ENCODE measurements at places on chromosomes 7 and 10.

- no peak for DNase-seq
These were observed 9.4 kb downstream of the SLC35B4 start for GRCh38 chr7:134307320-134307719.

DNA sequence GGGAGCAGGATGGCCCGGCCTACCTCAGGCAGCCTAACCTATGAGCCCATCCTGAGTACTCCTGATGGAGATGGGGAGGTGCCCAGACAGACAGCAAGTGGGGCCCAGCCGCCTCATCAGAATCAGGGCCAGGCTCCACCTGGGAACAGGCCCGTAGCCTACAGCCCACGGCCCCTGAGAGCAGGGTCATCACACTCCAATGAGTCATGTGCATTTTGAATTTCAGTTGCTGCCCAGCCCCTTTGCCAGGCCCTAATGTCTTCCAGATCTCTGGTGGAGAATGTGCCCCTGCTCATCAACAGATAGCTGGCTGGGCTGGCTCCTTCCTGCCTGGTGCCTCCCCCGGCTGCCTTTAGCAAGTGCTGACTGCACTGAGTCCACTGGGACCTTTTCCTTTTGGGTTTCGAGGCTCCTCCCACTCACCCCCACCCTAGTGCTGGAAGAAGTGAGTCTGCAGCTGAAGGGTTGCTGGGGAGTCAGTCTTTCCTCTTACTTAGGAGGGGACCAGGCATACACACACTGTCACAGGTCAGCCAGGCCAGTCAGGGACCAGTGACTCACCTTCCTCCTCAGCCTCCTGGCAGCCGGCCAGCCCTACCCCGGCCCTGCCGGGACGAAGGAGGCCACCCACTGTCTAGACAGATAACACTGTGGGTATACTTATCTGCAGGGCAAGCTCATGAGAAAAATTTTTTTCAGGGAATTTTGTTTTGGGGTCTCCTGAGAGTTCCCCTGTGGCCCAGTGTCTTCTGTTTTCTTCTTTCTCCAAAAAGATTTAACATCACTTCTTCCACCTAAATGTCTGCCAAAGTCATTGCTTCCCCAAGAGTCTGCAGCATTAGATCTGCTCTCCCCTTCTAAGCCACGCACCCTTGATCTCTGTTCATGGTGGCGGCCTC is 9.1 kb upstream of the ASIC3 start:
- DNase-seq, result no peak

- no peak for DNase-seq
These were observed 26.9 kb downstream of the SLC25A28 start for GRCh38 chr10:99593312-99593711.

- DNase-seq, result no peak
These were observed 16.4 kb downstream of the GSDME start for GRCh38 chr7:24740871-24741270.

DNA sequence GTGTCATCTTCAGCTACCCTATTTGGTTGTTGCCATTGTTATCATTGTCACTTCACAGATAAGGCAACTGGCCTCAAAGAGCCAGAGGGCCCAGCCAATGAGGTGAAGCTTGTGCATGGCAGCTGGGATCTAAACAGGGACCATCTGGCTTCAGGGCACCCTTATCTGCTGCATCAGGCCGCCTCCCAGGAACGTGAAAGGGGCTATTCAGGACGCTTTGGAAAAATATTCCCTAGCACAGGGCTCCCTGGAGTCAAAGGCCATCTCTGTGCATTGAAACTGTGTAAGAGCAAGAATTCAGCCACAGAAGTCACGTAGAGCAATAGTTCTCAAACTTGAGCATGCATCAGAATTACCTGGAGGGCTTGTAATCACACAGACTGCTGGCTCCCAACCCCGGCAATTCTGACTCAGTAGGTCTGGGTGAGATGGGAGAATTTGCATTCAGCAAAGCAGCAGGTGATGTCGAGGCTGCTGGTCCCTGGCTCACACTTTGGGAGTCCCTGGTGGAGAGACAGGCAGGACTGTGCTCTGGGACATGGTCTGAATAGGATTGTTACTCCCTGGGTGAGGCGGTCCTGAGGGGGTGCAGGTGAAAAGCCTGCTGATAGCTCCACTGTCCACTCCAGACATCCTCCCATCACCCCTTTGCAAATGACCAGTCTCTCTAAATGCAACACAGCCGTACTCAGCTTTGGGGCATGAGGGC is 21.5 kb upstream of the PLEKHA1 start:
- no peak for DNase-seq

GRCh38 chr10:82148764-82149163 is 273.8 kb downstream of the NRG3 start:
- DNase-seq, result no peak

DNA sequence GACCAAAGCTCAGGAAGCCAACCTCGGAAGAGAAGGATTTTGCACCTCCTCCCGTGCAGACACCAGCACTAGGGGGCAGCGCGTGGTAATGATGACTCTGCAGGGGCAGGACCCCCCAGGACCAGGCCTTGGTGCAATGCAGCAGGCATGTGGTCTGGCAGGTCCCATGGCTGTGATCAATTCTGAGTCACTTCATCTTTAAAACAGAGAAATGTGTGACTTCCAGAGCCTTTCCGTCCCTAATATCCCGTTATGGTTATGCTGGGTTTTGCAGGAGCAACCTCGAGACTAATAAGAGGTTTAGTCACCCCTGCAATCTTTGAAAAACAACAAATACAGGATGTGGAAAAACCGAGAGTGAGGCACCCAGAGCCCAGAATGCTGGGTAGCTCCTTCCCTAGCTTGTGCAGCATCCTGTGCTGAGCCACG is 30.2 kb upstream of the GJD4 start:
- DNase-seq, result peak; percentile 3

GRCh38 chr7:114150689-114151088 is 231.9 kb upstream of the PPP1R3A start:
- no peak for DNase-seq

DNA sequence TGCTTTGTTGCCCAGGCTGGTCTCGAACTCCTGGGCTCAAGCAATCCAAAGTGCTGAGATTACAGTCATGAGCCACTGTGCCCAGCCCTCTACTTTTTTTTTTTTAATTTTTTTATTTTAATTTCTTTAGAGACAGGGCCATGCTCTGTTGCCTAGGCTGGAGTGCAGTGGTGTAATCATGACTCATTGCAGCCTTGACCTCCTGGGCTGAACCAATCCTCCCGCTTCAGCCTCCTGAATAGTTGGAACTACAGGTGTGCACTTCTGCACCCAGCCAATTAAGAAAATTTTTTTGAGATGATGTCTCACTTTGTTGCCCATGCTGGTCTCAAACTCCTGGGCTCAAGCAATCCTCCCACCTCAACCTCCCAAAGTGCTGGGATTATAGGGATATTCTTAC is 528.6 kb downstream of the GATA3 start:
- DNase-seq, result no peak

DNA sequence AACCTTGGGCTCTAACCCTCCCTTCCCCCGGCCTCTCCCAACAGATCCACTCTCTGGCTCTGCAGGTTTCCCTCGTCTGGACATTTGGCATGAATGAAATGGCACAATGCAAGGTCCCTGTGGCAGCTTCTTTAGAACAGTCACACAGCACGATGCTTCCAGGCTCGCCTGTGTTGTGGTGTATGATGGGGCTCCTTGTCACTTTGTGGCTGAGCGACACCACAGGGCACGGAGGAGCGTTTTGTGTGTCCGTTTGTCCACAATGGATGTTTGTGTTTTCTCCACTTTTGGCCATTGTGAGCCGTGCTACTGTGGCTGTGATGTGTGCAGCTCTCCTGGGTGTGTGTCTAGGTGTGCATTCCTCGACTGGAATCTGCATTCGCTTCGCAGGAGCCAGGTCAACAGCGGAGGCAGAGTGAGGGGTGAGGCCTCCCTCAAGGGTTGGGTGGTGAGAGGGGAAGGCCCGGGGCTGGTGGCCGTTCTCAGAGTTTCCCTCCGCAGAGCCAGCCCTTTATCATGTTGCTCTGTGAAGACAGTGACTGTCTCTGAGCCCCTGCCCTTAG is 22.3 kb upstream of the SHH start:
- DNase-seq, result no peak

- DNase-seq, result no peak
These were observed 178.4 kb downstream of the ARHGAP12 start for GRCh38 chr10:31749981-31750840.

DNA sequence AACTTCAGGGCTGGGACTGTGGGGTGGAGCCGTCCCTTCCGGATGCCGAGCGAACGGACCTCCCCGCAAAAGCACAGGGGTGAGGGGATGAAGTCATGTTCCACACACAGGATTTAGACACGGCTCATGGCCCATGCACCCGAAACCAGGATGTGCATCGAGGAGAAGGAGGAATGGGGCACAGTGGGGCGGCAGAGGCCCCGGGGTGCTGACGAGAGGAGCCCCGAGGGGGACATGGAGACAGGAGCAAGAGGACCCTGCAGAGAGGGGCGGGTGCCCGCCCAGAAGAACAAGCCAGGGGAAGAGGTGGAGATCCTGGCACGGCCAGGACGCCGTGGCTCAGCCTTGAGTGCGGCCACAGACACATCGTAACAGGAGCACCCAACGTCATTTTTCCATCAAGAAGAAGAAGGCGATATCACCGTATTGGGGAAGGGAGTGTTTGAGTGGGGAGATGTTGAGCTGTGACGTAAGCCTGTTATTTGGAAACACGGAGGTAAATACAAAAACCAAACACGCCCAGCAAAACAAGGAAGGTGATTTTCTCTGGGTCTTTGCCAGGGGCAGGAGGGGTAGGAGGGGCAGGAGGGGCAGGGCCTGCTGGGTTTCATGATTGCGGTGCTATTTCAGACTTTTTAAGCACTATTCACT is 25.3 kb upstream of the FOXL3 start:
- no peak for DNase-seq

DNA sequence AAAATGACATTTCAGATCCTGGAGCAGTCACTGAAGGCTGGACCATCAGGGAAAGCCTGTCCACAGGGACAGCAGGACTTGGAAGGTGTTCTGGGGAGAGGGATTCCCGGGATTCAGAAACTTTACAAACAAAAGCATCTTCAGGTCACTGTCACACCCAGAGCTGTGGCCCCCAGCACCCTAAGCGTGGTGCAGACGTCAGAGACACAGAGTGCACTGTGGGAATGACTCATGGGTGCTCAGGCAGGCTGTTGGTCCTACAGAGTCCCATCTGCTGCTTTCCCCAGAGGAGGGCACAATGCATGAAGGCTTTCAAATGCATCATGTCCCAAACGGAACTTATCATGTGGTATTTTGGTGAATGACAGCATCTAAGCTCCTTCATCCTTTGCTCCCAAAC is 13.1 kb upstream of the LRMDA start:
- no peak for DNase-seq

DNA sequence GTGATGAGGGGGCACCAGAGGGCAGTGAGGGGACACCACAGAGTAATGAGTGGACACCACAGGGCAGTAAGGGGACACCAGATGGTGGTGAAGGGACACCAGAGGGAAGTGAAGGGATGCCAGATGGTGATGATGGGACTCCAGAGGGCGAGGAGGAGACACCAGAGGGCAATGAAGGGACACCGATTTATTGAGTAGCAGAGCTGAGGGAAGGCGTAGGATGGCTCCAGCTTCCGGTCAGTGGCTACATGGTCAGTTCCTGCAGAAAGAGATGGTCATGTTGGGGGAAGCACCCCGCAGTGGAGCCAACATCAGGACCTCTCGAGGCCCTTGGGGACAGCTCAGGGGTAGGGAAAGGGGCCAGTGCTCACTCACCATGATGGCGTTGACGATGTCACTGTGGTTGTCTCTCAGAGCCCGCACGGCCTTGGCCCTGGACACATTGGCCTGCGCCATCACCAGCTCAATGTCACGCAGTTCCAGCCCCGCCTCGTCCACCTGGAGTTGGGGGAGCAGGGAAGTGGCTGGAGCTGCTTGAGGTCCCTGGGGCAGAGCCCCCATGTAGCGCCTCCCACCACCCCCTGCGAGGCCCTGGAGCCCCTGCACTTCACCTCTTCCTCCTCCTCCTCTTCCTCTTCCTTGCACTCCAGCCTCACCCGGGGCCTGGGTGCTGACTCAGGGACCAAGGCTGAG is 8.4 kb downstream of the NACAD start:
- no peak for DNase-seq

- no peak for DNase-seq
These were observed 8.0 kb upstream of the IL6 start for GRCh38 chr7:22718911-22719420.

DNA sequence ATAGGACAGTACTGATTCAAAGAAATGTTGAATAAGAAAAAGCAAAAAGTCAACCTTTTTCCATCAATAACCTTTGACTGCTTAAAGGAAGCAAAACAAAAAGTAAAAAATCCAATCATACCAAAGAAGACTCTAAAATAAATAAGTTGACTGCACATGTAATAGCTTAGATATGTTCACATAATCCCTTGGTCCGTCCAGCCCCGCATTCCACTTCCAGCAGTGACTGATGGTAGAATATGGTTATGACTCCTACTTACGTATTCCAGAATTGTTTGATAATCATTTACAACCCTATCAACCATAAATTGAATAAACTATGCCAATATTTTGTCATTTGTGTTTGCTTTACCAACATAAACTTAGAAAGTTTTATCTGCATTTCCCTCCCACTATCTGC is 77.9 kb downstream of the CTNNA3 start:
- DNase-seq, result no peak

DNA sequence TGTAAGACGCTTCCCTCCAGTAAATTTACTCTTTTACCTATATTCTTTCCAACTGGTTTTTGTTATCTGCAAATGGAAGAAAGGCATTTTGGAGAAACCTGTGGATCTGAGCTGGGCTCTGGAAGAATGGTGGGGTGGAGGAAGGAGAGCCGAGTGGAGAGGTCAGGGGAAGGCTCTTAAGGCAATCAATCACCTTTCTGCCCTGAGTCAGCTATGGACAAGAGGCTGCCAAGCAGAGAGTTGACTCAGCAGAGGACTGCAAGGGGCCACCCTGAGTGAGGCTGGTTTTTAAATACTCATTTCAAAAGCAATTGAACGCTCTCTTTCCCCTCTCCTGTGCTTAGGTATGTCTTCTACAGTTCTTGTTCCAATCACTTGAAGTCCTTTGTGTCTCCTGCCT is 81.8 kb downstream of the SPAG6 start:
- no peak for DNase-seq

- DNase-seq, result peak; percentile 19
These were observed 131.1 kb upstream of the CDK1 start for GRCh38 chr10:60646966-60647796.

GRCh38 chr10:88865281-88865876 is 13.7 kb upstream of the ANKRD22 start:
- no peak for DNase-seq

- DNase-seq, result no peak
These were observed 30.0 kb downstream of the NOD1 start for GRCh38 chr7:30448461-30449189.

- DNase-seq, result no peak
These were observed 154.0 kb downstream of the SGMS1 start for GRCh38 chr10:50469778-50470193.

- DNase-seq, result no peak
These were observed 105.4 kb upstream of the LYZL1 start for GRCh38 chr10:29183301-29183945.

- DNase-seq, result no peak
These were observed 18.1 kb downstream of the PSAP start for GRCh38 chr10:71832967-71833366.

All from AG09319 (cell line).